ENCODE measurements at places on chromosomes 12 and 14. TPM values are rescaled to one million over a fixed set of nuclear protein-coding genes. Genes with fewer than 3 reads are reported as not detected.

Gene FZD10
- total RNA-seq = not detected

Gene RNF212B
- total RNA-seq = not detected

- H3K4me1 ChIP-seq = no peaks in the 10 kb centered on the region
- DNase-seq = no peak
- no peak overlapping the region for H3K27ac ChIP-seq
Measured at GRCh38 chr12:63961048-63961447, 116.5 kb downstream of the SRGAP1 start.

GRCh38 chr14:73741876-73742519 lies 27.8 kb upstream of the PNMA1 start:
- peak overlapping the region; percentile 98 for H3K27ac ChIP-seq
- H3K4me1 ChIP-seq = peaks cover 76% of the 10 kb centered on the region
- H3K4me3 ChIP-seq = peak overlapping the region; percentile 74
- DNase-seq = peak; percentile 76
- peaks cover 14% of the 10 kb centered on the region for H3K36me3 ChIP-seq
- no peaks in the 10 kb centered on the region for H3K27me3 ChIP-seq

GRCh38 chr12:129941618-129942017 lies 37.8 kb upstream of the TMEM132D start:
- no peak for DNase-seq
- peaks cover 1% of the 10 kb centered on the region for H3K27me3 ChIP-seq
- H3K36me3 ChIP-seq = no peaks in the 10 kb centered on the region
